Hematopoietic multipotent progenitor cell treated with erythropoietin and hydrocortisone succinate and interleukin-3 and kit ligand, for 8 days (in vitro differentiated cells): ENCODE measurements at places on chromosomes 11 and 22.
A peak's percentile ranks its signal among the peaks of the same experiment; 100 is the strongest.

DNA sequence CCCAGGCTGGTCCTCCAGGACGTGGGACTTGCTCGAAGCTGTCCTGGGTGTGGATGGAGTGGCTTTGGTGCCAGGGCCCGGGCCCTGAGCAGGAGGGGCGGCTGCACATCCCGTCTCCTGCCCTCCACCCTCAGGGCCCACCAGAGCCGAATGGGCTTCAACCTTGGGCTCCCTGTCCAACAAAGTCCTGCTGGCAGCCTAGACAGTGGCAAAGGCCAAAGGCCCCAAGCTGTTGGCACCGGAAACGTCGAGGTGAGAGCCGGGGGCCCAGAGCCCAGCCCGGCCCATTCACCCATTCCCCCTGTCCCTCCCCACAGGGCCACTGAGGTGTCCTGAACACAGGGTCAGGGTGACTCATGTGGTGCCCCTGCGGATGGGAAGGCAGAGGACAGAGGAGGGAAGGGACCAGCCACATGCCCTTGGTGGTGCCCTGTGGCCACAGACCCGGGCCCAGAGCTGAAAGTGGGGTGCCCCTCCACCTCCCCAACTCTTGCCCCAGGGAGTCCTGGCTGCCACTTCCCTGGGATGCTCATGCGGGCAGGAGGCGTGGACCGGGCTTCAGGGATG, 9.1 kb downstream of the TSPAN32 start:
- peak; percentile 3 for DNase-seq

GRCh38 chr11:64407221-64407620, 48.3 kb downstream of the RPS6KA4 start:
- DNase-seq: no peak

- no peak for DNase-seq
Measured at GRCh38 chr11:35838071-35838470, 105.8 kb upstream of the LDLRAD3 start.

DNA sequence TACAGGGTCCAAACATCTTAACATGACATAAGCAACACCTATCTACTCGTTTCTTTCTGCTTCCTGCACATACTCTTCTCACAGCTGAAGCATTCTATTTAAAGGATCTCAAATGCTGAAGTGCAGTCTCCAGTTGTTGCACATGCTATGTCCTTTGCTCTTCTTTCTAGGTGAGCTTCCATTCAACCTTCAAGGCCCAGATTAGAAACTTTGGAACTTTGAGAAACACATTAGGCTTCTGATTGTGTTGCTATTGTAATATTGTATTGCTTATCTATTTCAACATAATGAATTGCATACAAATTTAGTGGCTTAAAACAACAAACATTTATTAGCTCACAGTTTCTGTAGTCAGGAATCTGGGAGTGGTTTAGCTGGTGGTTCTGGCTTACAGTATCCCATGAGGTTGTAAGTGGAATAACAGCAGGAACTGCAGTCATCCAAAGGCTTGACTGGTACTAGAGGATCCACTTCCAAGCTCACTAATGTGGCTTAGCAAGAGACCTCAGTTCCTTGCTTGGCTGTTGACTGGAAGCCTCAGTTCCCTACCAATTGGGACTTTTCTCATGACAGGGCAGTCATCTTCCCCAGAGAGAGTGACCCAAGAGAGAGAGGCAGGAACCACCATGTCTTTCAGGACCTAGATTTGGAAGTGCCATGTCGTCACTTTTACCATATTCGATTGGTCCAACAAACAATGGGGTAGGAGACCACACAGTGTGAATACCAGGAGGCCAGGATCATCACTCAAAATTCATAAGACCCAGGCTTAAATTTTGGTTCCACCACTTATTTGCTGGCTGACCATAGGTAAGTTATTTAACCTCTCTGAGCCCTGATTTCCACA, 27.2 kb upstream of the RASSF10 start:
- DNase-seq: no peak

DNA sequence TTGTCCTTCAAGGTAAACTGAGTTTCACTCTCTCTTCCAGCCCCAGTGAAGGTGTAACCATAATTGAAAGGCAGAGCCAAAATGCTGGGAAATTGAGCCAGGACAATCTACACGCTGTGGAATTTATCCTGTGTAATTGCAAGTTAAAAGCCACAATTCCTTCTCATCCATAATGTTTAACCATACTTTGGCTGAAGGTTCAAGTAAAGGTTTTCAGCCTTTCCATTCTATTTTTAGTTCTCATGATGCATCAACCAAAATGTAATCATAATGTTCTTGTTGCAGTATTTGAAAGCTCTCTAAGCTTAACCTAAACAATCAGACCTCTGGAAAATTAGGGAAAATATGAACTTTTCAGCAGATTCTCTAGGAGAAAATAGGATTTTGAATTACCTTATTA, 14.0 kb upstream of the ARHGAP42 start:
- no peak for DNase-seq

GRCh38 chr11:120448240-120448639, 63.3 kb upstream of the GRIK4 start:
- no peak for DNase-seq

GRCh38 chr22:17997456-17997855, 26.9 kb downstream of the MICAL3 start:
- no peak for DNase-seq

- DNase-seq: no peak
Measured at GRCh38 chr22:41184679-41185078, 20.4 kb upstream of the L3MBTL2 start.

DNA sequence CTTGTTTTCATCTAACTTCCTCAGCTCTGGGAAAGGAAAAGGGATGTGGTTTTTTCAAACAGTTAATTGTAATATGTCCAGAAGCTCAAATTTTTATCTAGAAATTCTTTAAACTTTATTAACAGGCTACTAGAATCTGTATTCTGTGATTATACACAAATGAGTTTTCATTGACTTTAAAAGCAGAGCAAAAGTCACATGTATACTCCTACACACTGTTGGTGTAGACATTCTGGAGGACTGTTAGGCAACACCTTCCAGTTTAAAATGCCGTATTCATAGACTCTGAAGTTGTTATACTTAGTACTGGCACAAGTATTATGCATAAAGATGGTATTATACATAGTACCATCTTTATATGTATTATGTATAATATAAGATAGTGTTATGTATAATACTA, 64.9 kb downstream of the SPECC1L start:
- DNase-seq: no peak

- peak; percentile 46 for DNase-seq
Measured at GRCh38 chr11:101880222-101880621, 34.6 kb upstream of the CEP126 start.

- no peak for DNase-seq
Measured at GRCh38 chr11:13347901-13348300, 70.3 kb downstream of the BMAL1 start.

GRCh38 chr22:18977824-18978425, 41.8 kb upstream of the PRODH start:
- DNase-seq: no peak

DNA sequence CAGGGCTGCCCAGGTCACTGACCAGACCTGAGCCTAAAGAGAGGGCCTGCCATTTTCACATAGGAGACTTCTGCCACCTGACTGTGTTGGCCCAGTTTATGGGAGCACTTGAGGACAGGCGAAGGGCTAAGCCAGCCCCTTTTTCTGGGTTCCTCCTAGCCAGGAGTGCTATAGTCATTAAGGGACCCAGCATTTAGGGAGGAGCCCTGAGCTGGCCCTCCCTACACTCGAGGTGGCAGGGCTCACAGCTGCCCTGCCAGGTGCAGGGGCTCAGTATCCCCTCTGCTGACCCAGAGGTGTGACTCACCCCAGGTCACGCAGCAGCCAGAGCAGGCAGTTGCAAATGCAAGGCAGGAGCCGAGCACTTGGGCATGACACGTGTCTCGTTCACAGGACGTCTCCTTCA, 86.3 kb upstream of the CRYBB3 start:
- DNase-seq: no peak

- no peak for DNase-seq
Measured at GRCh38 chr11:74775762-74776161, 27.1 kb downstream of the RNF169 start.

GRCh38 chr22:46054091-46055073, 77.4 kb upstream of the WNT7B start:
- peak; percentile 33 for DNase-seq

DNA sequence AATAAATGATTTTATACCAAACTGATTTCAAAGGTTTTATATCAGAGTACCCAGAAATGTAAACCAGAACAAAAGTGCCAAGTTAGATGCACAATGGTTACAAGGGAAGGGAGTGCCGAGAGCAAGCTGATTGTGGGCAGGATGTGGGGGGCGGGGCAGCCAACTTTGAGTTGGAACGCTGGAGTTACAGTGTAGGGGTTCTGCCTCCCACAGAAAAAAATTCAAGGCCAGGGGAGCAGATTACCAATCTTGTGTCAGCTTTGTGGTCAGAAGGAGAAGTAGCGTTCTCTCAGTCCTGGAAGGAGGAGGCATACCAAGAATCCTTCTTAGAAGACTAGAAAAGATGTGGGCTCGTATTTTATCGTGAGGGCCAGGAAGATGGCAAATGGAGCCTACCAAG, 15.9 kb upstream of the POU2AF2 start:
- DNase-seq: no peak

- DNase-seq: no peak
Measured at GRCh38 chr11:69361048-69361447, 67.1 kb downstream of the MYEOV start.

GRCh38 chr11:61087426-61088119, 14.7 kb upstream of the CD5 start:
- DNase-seq: no peak

DNA sequence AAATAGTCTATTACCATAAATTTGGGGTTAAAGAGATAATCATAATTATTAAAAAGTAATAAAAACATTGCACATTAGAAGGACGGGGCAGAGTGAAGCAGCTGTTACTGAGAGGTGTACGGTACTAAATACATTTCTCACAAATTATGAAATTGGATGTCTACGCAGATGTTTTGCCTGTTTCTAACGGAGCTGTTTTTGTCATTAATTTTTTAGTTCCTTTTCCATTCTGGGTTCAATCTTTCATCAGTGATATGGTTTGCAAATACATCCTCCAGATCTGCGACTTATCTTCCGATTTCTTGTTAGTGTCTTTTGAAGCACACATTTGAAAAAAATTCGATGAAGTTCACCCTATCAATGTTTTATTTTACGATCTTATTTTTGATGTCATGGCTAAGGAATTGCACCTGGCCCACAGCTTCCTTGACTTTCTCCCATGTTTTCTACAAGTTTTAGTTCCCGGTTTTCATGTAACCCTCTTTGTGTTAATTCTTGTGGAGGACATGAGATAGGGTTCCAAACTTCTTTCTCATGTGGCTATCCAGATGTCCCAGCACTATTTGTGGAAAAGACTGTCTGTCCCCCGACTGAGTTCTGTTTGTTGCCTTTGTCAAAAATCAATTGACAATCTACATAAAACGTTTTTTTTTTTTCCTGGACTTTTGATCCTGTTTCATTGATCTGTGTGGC, 21.3 kb upstream of the KRTAP5-6 start:
- DNase-seq: no peak

- no peak for DNase-seq
Measured at GRCh38 chr11:83403691-83404389, 117.7 kb upstream of the CCDC90B start.

- no peak for DNase-seq
Measured at GRCh38 chr22:32030518-32031247, 12.4 kb upstream of the SLC5A1 start.

GRCh38 chr11:9200471-9200870, 64.7 kb downstream of the DENND5A start:
- DNase-seq: no peak

DNA sequence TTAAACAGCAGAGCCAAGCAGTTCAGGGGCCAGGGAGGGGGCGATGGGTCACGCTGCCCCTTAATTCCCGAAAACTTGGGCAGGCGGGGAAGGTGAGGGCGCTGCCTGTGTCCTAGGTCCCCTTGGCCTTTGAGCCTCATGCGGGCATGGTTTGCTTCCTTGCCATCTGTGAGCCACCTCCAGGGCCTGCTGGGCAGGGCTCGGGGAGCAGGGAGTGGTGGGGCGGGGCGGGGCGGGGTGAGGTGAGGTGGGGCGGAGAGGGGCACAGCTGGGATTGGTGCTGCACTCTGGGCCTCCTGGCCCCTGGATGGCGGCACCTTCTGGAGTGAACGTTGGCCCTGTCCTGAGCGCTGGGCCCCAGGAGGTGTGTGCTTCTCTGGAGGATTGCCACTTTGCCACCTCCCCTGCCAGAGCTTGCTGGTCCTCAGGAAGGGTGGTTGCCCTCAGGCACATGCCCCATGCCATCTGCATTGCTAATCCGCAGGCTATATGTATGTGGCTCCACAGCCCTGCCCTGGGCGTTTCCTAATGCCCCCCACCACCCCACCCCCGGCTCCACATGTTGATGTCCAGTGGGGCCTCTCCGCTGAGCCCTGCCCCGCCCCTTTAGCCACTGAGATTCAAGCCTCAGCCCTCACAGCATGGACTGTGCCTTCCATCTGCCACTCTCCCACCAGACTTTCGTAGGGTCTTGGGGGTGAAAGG, 352.5 kb downstream of the TBC1D22A start:
- no peak for DNase-seq

DNA sequence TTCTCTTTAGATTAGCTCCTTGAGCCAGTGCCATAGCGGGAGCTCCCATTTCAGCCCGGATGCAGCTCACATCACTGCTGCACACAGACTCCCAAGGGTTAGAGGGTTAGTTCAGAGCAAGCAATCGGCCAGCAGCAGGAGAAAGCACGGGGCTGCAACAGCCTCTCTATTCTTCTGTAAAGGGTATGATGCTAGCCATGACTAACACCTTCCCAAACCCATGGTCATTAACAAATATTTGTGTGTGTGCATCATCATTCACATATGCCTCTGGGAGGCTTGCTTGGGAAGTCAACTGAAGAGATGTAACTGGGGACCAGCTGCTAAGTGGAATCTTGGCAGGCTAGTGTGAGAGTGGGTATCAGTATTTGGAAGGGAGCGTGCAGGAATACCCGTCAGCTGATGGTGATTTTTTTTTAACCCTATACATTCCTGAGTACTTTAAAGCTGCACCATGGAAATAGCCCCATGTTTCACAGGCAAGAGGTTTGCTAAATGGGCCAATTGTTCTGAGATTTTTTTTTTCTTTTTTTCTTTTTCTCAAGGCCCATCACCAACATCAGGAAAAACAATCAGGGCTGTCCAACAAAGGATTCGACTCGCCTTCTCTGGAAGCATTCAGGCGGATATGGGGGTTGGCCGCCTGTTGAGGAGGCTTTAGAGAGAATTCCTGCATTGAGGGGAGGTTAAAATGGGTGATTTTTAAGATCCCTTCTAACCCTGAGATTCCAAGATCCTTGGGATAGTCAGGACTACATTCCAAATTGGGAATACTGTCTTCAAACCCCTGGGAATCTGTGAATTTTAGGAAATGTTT, 33.2 kb upstream of the CCDC89 start:
- no peak for DNase-seq
